Brain pericyte (primary cell): ENCODE measurements at places on chromosomes 2 and 18.

DNA sequence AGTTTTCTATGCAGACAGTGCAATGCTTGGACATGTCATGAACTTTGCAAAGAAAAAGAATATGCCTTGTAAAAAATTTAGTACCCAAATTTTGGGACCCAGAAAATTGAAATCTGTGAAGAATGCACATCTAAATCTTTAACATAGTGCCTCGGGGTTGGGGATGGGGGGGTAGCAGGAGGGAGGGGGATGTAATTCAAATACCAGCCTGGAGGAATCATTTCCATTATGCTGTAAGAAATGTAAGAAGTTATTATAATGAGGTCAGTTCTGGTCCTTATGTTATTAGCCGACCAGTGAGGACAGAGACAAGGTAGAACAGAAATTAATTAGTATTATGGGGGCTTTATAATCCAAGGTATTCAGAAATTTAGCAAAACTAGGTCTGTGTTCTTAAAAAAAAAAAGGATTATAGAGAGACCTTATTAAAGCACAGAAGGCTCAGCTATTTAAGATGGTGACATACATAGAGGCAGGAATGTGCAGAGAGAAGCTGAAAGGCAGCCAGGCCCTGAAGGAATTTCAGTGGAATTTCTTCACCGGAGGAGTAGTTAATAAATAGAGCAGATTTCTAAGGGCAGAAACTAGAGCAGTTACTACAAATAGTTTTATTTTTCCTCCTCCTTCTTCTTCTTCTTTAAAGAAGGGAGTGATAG lies 89.0 kb upstream of the RBMS1 start:
- no peak for DNase-seq

- DNase-seq: no peak
These were observed 35.8 kb downstream of the ANXA4 start for GRCh38 chr2:69777786-69778105.

DNA sequence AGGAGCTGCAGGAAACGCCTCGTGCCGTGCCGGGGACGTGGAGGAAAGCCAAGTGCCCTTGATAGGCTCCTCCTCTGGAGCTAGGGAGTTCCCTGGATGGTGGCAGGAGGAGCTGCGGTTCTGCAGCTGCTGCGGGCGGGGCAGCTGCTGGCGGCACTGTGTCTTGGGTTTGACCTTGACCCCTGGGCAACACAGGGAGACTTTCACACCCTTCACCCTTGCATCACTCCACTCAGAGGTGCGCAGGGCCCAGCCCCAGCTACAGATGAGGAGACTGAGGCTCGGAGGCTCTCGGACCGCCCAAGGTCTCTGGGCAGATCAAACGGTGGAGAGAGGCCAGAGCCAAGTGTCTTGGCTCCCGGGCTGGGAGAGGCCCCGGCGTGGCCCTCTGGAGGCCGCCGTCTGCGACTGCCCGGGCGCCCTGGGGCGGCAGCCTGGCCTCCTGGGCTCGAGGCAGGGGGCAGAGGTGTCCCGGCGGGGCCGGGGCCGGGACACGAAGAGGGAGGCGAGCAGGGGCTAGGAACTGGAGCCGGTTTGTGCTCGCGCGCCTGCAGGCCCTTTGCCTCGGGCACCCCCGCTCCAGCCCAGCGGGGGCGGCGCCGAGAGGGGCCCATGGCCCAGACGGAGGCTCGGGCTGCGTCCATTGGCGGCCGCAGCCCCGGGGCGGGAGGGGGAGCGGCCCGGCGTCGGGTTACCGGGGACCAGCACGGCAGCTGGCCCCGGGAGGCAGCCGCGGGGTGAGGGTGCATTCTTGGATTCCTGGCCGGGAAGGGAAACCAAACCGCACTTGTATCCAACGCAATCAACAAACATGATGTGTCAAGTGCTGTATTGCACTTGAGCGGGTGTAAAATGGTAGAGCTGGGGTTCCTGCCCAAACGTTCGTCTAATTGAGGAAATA lies 129.6 kb upstream of the SLC1A4 start:
- DNase-seq: no peak

DNA sequence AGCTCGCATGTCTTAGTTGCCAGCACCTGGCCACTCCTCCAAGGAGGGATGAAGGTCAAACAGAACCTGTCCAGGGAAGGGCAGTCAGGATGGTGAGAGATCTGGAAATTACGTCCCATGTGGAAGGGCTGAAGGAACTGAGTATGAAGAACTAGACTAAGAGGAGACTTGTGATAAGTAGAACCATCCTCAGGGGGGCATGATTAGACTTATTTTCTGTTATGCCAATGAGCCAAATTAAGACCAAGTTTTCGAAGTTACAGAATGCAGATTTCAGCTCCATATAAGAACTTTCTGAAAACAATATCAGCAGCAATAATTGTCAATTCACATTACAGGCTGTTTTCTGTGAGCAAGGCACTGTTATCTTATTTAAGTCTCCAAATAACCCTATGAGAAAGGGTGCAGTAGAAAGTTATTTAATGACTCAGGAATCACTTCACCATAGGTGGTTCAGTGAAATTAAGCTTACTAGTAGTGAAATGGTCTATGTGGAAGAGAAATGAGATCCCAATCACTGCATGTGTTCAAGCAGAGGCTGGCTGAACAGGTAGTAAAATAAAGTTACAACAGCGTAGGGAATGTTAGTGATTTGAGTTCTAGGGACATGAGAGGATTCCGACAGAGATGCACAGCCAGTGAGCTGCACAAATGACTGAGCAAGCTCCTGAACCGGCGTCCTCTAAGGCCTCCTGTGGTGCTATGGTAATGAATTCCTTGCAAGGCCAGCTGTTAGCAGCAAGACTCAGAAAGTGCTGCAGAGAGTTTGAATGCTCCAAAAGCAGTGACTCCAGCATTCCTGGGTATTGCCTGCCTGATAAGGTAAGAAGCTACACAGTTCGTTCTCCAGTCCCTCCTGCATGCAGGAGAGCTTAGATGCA lies 4.5 kb upstream of the DYM start:
- DNase-seq: no peak

DNA sequence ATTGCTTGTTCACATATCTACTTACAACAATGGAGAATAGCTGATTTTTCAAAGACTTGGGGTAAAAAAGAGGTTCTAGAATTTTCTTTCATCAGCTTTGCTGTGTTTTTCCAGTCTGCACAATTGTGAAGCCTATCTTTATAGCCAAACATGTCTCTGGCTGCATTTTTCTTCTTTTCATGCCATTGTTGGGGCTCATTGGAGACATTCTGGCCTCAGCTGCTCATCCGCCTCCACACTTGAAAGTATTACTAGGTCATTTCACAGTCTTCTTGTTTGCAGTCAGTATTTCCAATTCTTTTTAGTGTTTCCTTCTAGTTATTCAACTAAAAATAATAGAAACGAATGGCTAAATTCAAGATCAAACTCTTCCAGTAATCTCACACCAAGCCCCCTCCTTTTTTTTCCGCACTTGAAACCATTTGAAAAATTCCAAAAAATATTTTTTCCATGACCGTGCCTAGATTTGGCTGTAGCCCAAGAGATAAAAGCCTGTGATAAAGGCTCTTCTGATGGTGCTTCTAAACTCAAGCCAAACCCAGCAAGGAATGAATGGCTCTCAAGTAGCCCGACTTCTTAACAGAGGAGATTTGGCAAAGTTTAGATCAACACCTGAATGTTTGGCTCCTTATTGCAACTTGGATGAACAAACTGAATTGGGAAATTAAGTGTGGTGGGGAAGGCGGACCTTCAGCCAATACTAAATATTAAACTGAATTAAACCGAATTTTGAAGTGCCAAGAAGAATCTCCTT lies 103.4 kb downstream of the NRP2 start:
- no peak for DNase-seq

DNA sequence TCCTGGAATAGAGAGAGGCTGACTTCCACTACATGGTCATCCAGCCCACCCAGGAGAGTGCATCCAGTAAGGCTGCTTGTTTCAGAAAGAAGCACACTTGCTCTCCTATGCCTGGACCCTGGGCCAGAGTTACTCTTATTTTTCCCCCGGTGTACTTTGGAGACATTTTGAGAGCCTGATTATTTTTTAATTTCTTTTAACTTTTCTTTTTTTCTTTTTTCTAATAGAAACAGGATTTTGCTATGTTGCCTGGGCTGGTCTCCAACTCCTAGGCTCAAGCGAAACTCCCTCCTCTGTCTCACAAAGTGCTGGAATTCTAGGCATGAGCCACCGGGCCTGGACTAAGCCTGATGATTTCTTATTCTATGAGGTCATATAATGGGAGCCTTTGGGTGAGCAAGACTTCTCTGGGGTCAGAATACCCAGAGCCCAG lies 62.2 kb downstream of the RPL37A start:
- no peak for DNase-seq

- DNase-seq: no peak
These were observed 127.7 kb downstream of the RHBDD1 start for GRCh38 chr2:226963528-226963927.

DNA sequence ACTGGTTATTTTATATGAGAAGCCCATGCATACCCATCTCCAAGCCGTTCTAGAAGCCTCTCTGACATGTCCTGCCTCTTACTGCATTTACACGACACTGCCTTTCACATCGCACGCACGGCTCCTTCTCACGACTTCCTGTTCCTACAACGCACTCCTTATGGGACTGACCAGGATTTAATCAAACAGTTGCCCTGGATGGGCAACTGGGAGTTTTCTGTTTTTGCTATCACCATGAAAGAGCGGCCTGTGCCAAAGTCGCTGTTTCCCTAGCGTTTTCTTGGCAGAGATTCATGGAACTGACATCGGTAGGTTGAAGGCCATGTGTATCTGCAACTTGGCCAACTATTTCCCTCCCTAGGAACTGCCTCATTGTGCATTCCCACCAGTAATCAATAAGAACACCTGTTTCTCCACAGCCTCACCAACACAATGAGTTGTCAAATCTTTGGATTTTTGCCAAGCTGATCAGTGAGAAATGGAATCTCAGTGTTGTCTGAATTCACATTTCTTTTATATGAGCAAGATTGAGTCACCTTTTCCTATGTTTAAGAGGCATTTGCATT lies 97.2 kb upstream of the OTOS start:
- no peak for DNase-seq

DNA sequence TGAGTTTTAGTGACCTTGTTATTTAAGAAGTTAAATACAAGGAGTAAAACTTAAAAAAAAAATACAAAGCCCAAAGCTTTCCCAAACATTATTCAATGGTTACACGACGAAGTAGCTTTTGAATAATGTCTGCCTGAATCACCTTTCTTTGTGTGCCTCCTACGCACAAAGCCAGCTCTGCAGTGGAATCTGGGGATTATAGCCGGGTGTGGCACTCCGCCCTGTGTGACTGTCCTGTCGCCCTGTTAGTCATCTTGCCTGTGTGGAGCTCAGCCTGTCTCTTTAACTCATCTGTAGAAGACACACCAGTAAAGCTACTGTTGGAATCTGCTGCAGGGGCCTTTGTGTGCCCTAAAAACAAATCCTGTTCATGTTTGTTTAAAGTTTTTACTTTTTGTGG lies 79.4 kb upstream of the TCF7L1 start:
- DNase-seq: no peak

- DNase-seq: no peak
These were observed 38.6 kb upstream of the ZFP36L2 start for GRCh38 chr2:43265001-43265400.

DNA sequence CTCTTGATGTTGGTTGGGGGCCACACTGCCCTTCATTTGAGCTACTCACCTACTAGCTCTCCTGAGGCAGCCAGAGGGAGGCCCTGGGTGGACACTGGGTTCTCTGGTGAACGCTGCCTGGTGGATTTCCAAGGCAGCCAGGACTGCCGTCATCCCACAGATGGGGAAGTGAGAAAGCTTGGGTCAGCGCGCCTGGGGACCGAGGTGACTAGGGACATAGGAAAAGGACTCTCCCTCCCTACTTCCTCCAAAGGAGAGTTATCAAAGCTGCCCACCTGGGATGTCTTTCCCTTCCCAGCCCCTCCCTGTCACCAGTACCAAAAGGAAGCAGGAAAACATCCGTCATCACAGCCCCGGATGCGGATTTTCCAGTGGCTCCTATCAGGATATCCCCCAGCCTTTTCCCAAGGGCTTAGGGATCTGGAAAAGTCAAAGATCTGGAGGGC lies 3.8 kb upstream of the SEMA4C start:
- no peak for DNase-seq

- DNase-seq: no peak
These were observed 11.0 kb upstream of the OSR1 start for GRCh38 chr2:19369341-19369955.

- DNase-seq: peak; percentile 53
These were observed 252.5 kb downstream of the XIRP2 start for GRCh38 chr2:167140767-167141166.

DNA sequence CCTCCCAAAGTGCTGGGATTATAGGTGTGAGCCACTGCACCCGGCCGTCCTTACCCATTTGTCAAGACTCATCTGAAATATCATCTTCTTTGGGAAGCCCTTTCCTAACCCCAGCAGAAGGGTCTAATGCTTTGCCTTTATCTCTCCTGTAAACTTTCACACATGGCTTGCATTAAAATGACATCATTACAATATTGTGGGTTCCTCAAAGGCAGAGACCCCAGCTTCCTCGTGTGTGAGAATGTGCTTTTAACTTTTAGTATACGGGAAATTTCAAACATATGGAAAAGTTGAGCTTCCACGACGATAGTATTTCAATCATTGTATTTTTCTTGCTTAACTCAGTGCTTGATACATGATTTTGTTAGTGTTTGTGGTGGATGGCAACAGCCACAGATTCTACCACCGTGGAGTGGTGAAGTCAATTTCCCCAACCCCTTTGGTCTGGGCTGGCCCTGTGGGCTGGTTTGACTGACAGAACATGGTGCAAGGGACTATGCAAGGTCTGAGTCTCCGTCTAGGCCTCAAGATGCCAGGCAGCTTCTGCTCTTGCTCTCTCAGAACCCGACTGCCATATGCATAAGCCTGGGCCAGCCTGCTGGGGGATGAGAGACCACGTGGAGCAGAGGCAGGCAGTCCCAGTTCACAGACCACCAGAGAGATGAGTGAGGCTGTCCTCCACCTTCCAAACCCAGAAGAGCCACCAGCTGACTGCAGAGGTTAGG lies 39.9 kb downstream of the NGEF start:
- DNase-seq: no peak

DNA sequence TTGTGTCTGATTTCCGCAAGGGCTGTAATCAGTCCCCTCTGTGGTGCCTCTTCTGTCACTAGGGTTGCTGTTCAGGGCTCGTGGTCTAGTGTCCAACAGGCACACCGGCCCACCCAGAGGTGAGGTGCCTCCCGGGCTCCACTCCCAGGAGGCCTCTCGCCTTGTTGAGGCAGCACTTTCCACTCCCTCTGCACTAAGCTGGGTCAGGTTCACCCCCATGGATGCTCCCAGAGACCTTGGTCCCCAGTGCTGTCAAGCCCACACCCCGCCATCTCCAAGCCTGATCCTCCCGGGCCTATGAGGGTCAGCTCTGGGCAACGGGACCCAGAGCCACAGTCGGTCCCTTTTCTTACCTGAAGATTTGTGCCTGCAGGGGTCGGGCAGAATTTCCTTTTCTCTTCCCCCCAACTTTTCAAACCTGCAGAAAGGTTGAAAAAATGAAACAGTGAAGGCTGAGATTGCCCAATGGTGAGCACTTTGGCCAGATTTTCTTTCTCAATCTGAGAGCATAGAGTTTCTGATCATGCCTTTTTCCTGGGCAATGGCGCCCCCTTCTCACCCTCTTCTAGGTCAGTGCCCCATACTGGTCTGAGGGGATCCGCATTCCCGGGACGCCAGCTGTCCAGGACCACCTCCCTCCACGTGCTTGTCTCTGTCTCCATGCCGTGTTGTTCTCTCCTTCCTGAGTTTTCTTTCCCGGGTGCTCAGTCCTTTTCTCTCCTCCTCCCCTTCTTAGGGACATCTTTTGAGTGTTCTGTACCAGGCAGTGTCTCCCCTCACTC lies 148.0 kb downstream of the ASB1 start:
- DNase-seq: no peak

- no peak for DNase-seq
These were observed 3.3 kb downstream of the TPGS2 start for GRCh38 chr18:36825526-36825925.

GRCh38 chr2:217954469-217954868 lies 48.3 kb downstream of the TNS1 start:
- no peak for DNase-seq

- DNase-seq: no peak
These were observed 180.0 kb upstream of the MMADHC start for GRCh38 chr2:149767516-149767974.
